ENCODE measurements at places on chromosomes 2 and 18. TPM values are rescaled to one million over a fixed set of nuclear protein-coding genes. Genes with fewer than 3 reads are reported as not detected.

The CHRND gene
- not detected for total RNA-seq

The DPP4 gene
- total RNA-seq: 11.7 TPM

The DSG4 gene
- 0.19 TPM for total RNA-seq

The CYP27A1 gene
- 32.3 TPM for total RNA-seq

The MMADHC gene
- 96.5 TPM for total RNA-seq

The EDAR gene
- total RNA-seq: not detected

DNA sequence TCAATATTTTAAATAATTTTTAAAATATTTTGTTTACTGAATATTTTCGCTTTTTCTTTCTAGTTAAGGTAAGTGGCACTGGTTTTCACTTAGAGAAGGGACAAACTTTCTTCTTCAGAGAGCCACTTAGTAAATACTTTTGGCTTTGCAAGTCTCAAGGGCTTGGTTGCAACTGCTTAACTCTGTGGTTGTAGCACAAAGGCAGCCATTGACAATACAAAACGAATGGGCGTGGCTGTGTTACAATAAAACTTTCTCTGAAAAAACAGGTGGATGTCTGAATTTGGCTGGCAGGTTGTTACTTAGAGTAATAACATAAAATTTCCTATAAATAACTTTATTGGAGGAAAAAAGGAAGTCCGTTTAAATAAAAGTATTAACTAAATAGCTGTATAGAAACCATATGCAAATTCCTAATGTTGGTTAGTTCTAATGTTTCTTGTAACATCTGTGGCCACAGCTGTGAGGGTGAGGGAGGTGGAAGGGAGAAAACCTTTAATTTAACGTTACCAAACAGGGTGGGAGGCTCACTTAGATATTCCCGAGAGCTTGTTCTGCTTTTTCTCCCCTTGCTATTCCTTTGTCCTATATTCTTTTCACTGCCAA is 62.4 kb upstream of the TNP1 start:
- no peak for DNase-seq

GRCh38 chr18:49020621-49021021 is 69.9 kb upstream of the SMAD7 start:
- no peak for DNase-seq

DNA sequence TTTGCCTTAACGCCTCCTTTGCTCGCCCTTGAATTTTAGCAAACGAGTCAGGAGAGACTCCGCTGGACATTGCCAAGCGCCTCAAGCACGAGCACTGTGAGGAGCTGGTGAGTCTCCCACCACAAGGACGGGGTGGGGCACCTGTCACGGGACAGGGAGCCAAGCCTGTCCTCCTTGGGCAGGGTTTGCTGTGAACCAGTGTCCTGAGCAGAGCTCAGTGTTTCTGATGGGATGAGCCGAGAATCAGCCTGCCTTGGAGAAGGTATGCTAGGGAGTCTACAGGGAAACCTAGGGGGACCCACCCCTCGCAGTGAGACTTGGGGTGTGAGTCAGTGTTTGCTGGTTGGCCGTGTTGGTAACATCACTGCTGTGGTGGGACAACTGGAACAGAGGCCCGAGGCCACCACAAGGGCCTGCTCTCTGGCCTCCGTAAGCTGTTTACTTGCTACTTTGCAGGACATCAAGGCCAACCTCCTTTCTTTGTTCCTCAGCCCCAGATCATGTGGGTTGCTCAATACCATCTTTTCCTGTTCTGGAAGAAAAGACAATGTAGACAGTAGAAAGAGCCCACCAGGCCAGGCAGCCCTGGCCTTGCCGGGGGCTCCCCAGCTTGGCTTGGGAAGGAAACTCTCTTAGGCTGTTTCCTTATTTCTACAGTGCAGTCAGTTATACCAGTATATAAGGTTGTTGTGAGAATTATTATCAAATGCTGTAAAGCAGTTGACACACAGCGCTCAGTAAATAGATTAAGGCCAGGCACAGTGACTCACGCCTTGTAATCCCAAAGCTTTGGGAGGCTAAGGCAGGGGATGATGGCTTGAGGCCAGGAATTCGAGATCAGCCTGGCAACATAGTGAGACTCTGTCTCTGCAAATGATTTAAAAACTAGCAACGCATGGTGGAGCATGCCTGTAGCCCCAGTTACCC is 42.4 kb downstream of the ITGB1BP1 start:
- DNase-seq: no peak

DNA sequence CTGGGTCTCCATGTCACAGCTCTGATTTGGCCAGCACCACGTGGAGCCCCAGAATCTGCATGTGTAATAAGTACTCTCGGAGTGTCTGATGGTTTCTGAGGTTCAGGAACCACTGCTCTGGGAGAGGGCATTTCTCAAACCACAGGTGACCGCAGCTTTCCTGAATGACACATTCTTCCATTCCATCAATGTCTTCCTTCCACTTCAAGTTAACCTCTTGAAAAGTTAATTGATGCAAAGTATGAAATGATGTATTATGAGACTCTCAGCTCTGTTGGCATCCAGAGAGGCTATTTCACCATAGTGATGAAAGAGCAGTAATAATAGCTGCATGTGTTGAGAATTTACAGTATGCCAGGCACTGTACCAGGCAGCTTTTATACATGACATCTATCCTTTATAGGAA is 61.3 kb upstream of the CRIM1 start:
- no peak for DNase-seq

GRCh38 chr18:31217038-31217849 is 54.6 kb upstream of the DSC1 start:
- DNase-seq: no peak

GRCh38 chr2:8571301-8571791 is 110.5 kb upstream of the ID2 start:
- DNase-seq: no peak
